ENCODE measurements at places on chromosomes 3 and 15. TPM values are rescaled to one million over a fixed set of nuclear protein-coding genes. Genes with fewer than 3 reads are reported as not detected.

Gene NAALADL2
- total RNA-seq: 10.4 TPM

Gene TGFBR2
- total RNA-seq: 21.2 TPM

Gene ROBO1
- 78.6 TPM for total RNA-seq

Gene GOLGA6D
- total RNA-seq: 0.13 TPM

Gene CNBP
- total RNA-seq: 194 TPM

Gene RCCD1
- total RNA-seq: 20.6 TPM

Gene ZXDC
- 40.0 TPM for total RNA-seq

Gene NR2E3
- total RNA-seq: not detected

Gene NME9
- 2.3 TPM for total RNA-seq

Data from progenitor cell of endocrine pancreas (in vitro differentiated cells).